NCI-H69 (cell line): ENCODE measurements at places on chromosomes 7 and 10.
A peak's percentile ranks its signal among the peaks of the same experiment; 100 is the strongest.

DNA sequence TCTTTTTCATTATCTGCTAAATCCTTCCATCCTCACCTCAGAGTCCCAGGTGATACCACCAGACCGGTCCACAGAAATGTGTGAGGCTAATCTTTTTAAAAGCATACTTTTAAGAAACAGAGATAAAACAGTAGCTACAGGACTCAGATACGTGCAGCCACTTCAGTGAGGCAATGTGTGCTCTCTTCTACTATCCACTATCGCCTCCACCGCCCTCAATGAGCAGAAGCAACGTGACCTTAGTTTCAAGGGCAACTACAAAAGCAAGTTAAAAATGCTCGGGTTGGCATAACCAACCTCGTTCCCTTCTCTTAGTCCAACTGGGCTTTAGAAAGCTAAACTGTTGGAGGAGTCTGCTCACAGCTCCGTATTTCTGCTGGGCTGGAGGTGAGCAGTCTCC is 4.2 kb downstream of the FGFR2 start:
- DNase-seq, result no peak

DNA sequence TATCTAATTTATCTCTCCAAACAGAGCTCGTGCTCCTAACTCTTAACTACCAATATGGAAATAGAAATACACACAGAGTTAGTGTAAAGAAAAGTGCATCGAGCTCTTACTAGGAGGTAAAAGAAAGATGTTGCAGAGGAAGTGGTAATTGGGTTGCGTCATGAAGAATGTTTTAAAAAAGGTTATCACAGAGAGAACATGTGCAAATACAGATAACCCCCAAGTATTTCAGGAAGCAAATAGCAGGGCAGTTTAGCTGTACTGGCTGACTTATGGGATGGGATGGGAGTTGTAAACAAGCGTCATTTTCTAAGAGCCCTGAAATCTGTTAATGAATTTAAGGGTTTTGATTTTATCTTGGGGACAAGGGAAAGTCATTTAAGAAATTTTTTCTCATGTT is 153.9 kb downstream of the AGMO start:
- no peak for DNase-seq

GRCh38 chr10:34480345-34480744 is 334.8 kb downstream of the PARD3 start:
- no peak for DNase-seq

- peak; percentile 64 for DNase-seq
Observed at GRCh38 chr7:147904219-147904576, 686.4 kb upstream of the C7orf33 start.

DNA sequence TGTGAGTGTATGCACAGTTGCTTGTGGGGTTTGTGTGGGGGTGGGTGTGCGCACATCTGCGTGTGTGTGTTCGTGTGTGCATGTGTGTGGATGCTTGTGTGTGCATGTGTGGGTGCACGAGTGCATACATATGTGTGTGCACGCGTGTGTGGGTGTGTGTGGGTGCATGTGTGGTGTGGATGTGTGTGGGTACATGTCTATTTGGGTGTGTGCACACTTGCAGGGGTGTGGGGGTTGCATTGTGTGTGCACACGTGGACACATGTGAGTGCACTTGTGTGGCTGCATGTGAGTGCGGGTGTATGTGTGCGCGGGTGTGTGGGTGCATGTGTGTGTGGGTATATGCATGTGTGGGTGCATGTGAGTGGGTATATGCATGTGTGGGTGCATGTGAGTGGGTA is 73.7 kb downstream of the NKX6-2 start:
- DNase-seq, result no peak

DNA sequence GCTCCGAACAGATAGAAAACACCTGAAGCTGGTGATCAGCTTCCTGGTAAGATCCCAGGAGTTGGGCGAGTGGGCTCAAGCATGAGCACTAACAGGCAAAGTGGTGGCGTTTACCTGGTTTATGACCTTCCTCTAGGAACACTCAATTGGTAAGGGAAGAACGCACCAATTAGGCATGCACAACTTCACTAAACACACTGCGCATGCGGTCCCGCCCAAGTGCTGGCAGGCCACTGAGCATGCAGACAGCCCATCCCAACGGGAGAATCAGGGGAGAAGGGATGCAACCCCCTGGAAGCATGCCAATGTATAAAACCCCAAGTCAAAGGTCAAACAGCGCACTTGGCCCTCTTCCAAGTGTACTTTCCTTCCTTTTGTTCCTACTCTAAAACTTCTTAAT is 70.4 kb downstream of the LYZL2 start:
- peak; percentile 2 for DNase-seq

DNA sequence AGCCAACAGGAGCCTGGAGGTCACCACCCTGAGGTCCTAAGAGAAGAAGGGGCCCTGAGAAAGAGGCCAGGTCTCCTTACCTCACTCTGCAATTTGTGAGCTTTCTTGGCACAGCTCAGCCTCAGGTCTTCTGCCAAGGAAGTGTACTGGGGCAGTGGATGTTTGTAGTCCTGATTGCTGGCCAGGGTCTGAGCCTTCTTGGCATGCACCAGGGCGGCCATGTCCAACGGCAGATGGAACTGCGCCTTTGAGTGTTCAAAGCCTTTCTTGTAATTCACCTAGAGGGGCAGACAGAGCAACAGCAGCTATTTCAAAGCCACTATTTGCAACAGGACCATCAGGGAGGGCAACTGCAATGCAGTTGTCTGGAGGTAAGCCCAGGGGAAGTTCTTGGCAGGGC is 51.7 kb downstream of the NRAP start:
- no peak for DNase-seq

- DNase-seq, result peak; percentile 2
Observed at GRCh38 chr10:89389254-89389653, 3.2 kb upstream of the IFIT1 start.

DNA sequence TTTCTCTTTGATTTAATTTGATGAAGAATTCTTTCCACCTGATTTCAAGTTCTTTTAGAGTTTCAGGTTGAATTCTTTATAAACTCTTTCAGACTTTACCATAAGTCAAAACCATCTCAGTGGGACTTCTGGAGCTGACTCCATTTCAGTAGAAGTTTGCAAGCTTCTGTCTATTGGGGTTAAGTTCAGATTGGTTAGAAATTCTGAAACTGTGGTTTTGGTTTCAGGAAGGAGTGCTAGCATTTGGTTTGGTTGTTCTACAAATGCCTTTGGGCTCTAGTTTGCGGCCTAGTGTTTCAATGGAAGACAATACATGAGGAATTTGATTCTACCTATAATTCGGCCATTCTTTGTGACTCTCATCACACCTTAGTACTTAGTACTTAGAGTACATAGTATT is 176.8 kb upstream of the RHOBTB1 start:
- no peak for DNase-seq

GRCh38 chr10:48414778-48415177 is 108.3 kb downstream of the MAPK8 start:
- no peak for DNase-seq

DNA sequence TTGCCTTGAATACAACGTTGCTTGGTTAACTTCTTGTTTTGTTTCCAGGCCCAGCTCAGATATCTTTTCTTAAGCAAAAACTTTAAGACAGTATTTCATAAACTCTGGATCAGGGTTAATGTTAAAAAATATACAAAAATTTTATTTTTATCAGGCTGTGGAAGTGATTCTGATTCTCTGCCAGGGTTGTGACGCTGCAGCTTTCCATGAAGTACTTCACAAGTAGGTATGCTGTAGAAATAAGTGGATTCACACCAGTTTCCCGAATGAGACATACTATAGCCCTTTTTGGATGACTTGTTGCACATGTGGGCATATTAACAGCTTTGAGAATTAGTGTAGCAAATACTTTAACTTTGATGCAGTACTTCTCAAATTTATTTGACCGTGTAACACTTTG is 70.1 kb downstream of the CDK14 start:
- no peak for DNase-seq

GRCh38 chr10:99995713-99996112 is 14.0 kb downstream of the DNMBP start:
- DNase-seq, result no peak

- DNase-seq, result no peak
Observed at GRCh38 chr7:141157138-141157765, 83.4 kb downstream of the TMEM178B start.

- peak; percentile 67 for DNase-seq
Observed at GRCh38 chr10:30027057-30028005, 32.1 kb downstream of the JCAD start.

- peak; percentile 64 for DNase-seq
Observed at GRCh38 chr10:35563261-35563891, 41.8 kb upstream of the GJD4 start.

- DNase-seq, result no peak
Observed at GRCh38 chr7:794671-795329, 37.5 kb upstream of the SUN1 start.

- DNase-seq, result no peak
Observed at GRCh38 chr10:114577133-114577532, 80.9 kb downstream of the ABLIM1 start.

- peak; percentile 48 for DNase-seq
Observed at GRCh38 chr7:55975988-55976633, 11.7 kb downstream of the NIPSNAP2 start.

GRCh38 chr7:30596014-30596641 is 1.4 kb downstream of the GARS1 start:
- peak; percentile 80 for DNase-seq

- DNase-seq, result no peak
Observed at GRCh38 chr10:27537787-27538186, 33.7 kb downstream of the RAB18 start.

GRCh38 chr7:142535123-142535779 is 214.0 kb upstream of the PRSS1 start:
- DNase-seq, result peak; percentile 55

GRCh38 chr7:112494656-112495055 is 13.9 kb downstream of the LSMEM1 start:
- DNase-seq, result no peak

GRCh38 chr10:2882628-2883027 is 184.7 kb upstream of the PFKP start:
- peak; percentile 66 for DNase-seq

GRCh38 chr7:70505468-70505867 is 626.5 kb upstream of the GALNT17 start:
- no peak for DNase-seq

GRCh38 chr10:29317423-29318021 is 28.7 kb downstream of the LYZL1 start:
- peak; percentile 26 for DNase-seq
